Stimulated activated CD8-positive, alpha-beta memory T cell treated with anti-CD3 and anti-CD28 coated beads, Interleukin-4, amount 100 ng/mL, for 4 hours (primary cell): ENCODE measurements at places on chromosomes 3 and 15.

- no peak for DNase-seq
These were observed 652.0 kb upstream of the NECTIN3 start for GRCh38 chr3:110419601-110420000.

DNA sequence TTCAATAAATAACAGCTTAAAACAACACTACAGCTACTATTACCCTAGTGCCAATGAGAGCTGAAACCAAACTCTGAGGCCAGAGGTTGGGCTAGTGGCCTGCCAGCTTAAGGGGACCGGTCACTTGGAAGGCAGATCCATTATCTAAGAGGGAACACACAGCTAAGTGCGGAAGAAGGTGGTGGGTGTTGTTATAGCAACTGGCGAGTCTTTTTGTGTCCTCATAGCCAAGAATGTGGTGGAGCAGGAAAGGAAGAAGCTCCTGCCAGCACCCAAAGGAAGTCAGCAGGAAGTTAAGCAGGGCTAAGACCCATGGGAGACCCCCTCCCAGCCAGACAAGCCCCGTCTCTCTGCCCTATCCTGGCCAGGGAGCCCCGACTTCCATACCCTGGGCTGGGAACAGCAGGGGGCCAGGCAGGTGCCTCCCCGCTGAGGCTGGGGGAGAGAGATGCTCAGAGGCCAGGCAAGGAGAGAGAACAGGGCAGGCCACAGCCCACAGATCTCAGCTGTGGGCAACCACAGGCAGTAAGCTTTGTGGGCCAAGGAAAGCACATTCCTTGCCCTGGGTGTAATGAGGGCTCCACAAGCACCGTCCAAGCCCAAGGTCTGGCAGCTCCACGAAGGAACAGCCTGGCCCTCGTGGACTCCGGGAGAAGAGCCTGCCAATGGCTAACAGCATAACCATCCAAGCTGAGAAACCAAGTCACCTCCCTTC, 34.0 kb upstream of the HRH1 start:
- DNase-seq: no peak

DNA sequence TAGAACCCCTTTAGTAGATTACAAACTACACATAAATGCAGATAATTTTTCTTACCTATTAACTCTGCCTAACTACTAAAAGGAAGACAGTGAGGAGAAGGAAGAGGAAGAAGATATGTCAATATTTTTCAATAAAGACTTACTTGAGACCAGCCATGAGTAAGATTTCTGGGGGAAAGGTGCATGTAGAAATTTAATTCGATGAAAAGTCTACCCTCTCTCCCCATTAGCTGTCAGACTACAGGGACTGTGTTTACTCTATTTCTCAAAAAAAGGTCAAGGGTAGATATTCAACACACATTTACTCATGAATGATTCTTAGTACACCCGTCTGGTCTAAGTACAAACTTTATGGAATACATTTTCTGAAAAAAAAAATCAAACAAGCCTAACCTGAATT, 6.8 kb downstream of the TSPAN3 start:
- no peak for DNase-seq

GRCh38 chr3:60126511-60127304, 1076.9 kb upstream of the CFAP20DC start:
- no peak for DNase-seq

- DNase-seq: peak; percentile 64
These were observed 160.8 kb upstream of the TLE3 start for GRCh38 chr15:70258369-70259027.

GRCh38 chr3:17585394-17586325, 156.8 kb downstream of the TBC1D5 start:
- no peak for DNase-seq

GRCh38 chr3:48614044-48614443, 4.6 kb upstream of the UQCRC1 start:
- no peak for DNase-seq

DNA sequence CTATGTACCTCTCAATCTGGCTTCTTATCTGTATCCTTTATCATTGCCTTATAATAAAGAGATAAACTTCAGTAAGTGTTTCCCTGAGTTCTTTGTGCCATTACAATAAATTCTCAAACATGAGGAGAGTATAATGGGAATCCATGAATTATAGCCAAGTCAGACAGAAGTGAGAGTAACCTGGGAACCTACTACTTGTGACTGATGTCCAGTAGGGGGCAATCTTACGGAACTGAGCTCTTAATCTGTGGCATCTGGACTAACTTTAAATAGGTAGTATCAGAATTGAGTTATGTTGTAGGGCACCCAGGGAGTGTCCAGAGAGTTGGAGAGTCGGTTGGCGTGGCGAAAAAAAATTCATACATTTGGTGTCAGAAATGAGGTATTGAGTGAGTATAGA, 542.6 kb downstream of the ZBBX start:
- DNase-seq: no peak

GRCh38 chr3:107416886-107417285, 39.6 kb downstream of the CCDC54 start:
- no peak for DNase-seq

DNA sequence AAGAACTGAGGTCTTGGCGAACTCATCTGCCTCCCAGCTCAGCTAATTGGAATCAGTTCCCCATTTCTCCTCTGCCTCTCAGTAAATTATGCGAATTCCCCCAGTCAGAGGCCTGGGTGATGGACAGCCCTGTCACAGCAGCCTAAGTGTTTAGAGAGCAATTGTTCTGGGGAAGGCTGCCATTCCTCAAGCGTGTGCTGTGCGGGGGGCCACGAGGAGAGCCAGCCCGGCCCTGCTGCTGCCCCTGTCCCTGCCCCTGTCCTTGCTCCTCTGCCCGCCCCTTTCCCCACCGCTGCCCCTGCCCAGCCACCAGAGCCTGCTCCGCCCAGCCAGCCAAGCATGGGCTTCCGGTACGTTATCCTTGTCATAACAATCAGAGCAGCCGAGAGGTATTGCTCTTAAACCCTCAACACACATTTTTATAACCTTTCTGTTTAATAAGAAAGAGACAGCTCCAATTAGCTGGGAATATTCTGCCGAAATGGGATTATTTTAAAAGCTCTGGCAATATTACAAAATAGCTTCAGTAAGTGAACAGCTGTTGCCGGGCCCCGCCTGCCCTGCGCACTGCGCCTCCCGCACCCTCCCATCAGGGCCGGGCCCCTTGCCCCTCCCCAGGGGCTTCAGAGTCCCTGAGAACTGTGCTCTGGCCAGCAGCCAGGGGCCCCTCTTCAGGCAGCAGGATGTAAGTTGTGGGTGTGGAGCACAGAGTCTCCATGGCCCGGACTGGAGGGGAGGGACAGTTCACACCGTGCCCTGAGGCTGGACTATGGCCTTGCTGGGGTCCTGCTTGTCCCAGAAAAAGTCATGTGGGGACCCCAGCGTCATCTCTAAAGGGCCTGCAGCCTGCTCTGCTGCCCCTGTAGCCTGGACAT, 12.4 kb upstream of the CACNA2D2 start:
- DNase-seq: no peak

- DNase-seq: no peak
These were observed 45.3 kb downstream of the ROPN1B start for GRCh38 chr3:126014252-126014651.

DNA sequence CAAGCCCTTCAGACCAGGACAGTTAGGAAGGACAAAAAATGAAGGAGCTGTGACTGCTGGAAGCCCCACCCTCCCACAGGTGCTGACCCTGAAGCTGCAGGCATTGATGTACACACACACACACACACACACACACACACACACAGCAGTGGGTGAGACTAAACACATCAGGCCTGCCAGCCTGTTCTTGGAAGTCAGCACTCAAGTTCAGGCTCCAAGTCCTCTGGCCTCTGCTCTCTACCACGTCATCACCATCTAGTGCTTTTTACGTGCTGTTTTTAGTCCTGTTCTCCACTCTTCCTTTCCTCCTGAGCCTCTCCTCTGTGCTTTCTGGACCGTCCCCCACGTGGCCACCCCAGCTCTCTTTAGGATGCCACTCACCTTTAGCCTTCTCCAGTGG, 5.4 kb upstream of the KBTBD12 start:
- no peak for DNase-seq

- DNase-seq: no peak
These were observed 443 bp upstream of the NR2F2 start for GRCh38 chr15:96330064-96330449.
